ENCODE measurements at places on chromosomes 12 and 14.

DNA sequence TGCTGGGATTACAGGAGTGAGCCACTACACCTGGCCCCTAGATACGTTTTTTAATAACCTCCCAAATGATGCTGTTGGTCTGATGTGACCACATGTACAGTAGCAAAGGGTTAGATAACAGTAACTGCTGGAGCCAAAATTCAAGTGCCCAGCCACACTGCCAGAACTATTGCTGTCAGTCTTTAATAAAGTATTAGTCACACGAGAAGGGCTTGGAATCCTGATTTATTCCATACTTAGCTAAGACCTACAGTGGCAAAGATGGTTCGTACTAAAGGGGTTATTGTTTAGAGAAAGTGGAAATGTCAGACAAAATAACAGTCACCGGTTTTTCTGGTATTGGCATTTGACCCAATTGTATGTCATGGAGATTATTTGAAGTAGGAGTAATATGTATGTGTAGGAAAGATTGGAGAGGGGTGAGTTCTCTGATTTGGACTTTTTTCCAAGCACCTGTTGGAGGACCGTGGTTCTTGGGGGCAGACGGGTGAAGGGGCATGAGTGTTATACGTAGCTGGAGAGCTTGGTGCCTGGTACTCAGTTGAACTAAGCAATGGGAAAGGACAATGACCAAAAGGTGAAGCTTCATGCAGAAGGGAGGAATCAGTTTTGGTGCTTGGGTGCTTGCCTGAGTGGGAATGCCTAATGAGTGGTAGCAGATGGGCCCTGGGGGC, 9.7 kb downstream of the TUBA1C start:
- no peak for DNase-seq

GRCh38 chr14:22448905-22449599, 140.0 kb downstream of the DAD1 start:
- no peak for DNase-seq

- DNase-seq = no peak
These were observed 39.4 kb downstream of the ATF7 start for GRCh38 chr12:53586745-53587144.

DNA sequence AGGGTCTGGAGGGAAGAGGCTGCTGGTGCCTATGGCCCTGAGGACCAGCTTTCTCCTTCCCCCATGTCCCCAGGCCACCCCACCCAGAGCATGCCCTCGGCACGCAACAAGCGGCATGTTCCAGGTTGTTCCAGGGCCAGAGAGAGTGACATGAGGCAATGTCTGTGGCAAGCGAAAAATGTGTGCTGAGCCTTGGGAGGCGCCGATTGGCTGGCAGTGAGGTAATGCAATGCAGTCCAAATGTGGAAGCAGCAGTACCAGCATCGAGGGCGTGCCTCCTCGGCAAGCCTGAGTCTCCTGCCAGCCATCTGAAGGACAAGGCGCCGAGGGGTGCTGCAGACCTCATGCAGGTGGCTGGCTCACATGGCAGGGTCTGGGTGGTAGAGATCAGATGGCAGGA, 423.8 kb downstream of the NRXN3 start:
- no peak for DNase-seq

DNA sequence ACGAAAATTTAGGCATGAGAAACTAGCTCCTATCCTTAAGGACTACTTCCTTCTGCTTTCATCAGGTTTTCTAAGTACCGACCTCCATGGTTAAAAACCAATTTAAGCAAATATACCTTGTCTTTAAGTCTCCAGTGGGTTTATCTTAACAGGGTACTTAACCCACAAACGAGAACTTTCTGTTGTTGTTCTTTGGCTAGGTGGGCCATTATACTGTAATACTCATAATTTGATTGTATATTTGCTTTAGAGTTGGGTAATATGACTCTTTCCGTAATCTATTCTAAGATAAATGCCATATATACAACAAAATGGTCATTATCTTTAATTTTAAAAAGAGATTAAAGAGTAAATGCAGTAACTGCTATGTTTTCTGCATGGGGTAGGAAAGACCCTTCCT, 21.6 kb downstream of the RASSF8 start:
- DNase-seq = no peak

- no peak for DNase-seq
These were observed 15.8 kb downstream of the DTD2 start for GRCh38 chr14:31441273-31442111.

DNA sequence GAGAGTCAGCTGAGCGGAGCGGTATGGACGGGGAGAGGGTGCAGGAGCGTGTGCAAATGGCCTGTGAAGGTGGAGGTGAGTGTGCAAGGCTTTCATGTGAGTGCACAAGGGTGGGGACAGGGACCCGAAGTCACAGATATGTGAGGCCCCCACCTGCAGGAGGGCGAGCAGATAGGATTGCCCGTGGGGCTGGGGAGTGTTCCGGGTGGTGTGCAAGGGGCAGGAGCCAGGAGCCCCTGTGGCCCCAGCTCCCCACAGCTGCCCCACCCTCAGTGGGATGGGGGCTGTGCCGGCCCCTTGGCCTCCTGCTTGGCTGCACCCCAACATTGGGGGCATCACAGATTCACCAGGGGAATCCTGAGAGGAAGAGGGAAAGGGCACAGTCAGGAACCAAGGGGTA, 5.5 kb upstream of the ZNF384 start:
- no peak for DNase-seq

GRCh38 chr14:52043690-52044089, 25.2 kb downstream of the NID2 start:
- DNase-seq = peak; percentile 25

- DNase-seq = no peak
These were observed 42.6 kb upstream of the PTPRR start for GRCh38 chr12:70963081-70963660.

- no peak for DNase-seq
These were observed 63.9 kb upstream of the KCNA5 start for GRCh38 chr12:4979737-4980136.

- DNase-seq = no peak
These were observed 11.8 kb upstream of the CDK2AP1 start for GRCh38 chr12:123283461-123283860.

All from stimulated activated CD4-positive, alpha-beta T cell treated with anti-CD3 and anti-CD28 coated beads, Interleukin-1b, Interleukin-23, amount 100 ng/mL, for 48 hours (primary cell).